Type B pancreatic cell (in vitro differentiated cells): ENCODE measurements at places on chromosomes 16 and 17. TPM values are rescaled to one million over a fixed set of nuclear protein-coding genes. Genes with fewer than 3 reads are reported as not detected.

CTRB1 gene
- not detected in 2 replicates for total RNA-seq

OR4D1 gene
- total RNA-seq, result not detected in 2 replicates

- H3K36me3 ChIP-seq, result peaks cover 5% of the 10 kb centered on the region
- no peak overlapping the region for H3K27ac ChIP-seq
- no peak for DNase-seq
- H3K27me3 ChIP-seq, result no peaks in the 10 kb centered on the region
These were observed 143.3 kb downstream of the STX8 start for GRCh38 chr17:9432134-9432885.

GRCh38 chr16:89860747-89861304, 12.6 kb upstream of the TCF25 start:
- no peak overlapping the region for H3K4me3 ChIP-seq
- DNase-seq, result peak; percentile 83
- H3K27ac ChIP-seq, result no peak overlapping the region
- no peaks in the 10 kb centered on the region for H3K27me3 ChIP-seq
- peaks cover 8% of the 10 kb centered on the region for H3K36me3 ChIP-seq

DNA sequence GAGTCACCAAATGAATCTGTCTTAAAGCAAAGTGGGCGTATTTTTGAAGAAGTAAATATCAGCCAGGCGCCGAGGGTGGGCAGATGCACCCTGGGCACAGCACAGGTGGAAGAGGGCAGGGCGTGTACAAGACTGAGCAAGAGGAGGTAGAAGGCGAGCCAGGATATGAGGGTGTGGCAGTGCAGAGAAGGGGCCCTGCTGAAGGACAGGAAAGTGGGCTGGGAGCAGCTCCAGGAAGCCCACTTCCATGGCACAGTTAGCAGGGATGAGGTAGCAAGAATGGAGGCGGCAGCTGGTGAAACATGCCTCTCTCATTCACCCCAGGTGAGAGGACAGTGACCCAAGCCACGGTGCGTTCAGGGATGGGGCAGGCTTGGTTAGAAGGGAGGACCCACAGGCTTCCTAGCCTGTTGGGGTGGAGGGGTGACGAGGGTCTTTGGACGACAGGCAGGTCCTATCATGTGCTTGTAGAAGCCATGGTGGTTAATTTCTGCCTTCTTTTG, 149.3 kb downstream of the CLEC16A start:
- H3K4me1 ChIP-seq, result peaks cover 40% of the 10 kb centered on the region
- H3K36me3 ChIP-seq, result no peaks in the 10 kb centered on the region

DNA sequence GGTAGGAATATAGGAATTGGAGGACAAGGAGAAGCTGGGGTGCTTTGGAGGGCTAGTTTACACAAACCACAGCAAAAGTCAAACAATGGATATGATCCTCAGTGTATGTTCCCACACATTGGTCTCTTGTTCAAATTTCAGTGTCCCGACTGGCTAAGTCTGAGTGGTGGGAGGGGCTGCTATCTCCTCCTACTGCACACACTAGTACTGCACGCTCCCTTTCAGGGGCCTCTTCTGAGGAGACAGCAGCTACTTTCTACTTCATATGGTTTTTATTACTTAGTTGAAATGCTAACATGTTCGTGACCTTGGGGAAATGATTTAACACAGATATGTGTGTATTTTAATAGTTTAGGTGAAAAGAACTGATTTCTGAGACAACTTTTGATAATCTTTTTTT, 18.8 kb upstream of the KRT10 start:
- DNase-seq, result no peak
- H3K4me1 ChIP-seq, result peaks cover 4% of the 10 kb centered on the region
- no peak overlapping the region for H3K4me3 ChIP-seq
- H3K27me3 ChIP-seq, result peaks cover 4% of the 10 kb centered on the region
- peaks cover 3% of the 10 kb centered on the region for H3K36me3 ChIP-seq

DNA sequence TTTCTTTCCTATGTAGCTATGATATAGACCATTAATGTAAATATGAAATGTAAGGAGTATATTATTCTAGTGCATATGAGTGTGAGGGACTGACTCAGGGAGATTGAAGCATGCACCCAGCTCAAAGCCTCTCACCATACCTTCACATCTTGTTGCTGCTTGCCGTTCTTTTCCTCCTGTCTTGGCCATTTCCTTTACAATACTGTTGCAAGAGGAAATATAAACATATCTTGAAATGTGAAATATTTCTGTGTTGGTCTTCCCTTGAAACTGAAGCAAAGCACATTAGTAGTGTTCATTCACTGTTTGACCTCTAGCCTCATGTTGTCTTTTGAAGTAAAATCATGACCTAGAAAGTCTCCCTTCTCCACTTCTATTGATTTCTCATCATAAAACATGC, 46.6 kb downstream of the PHKB start:
- peaks cover 20% of the 10 kb centered on the region for H3K36me3 ChIP-seq
- H3K4me1 ChIP-seq, result peaks cover 4% of the 10 kb centered on the region
- DNase-seq, result no peak
- H3K27ac ChIP-seq, result no peak overlapping the region
- H3K27me3 ChIP-seq, result no peaks in the 10 kb centered on the region
- H3K4me3 ChIP-seq, result no peak overlapping the region

DNA sequence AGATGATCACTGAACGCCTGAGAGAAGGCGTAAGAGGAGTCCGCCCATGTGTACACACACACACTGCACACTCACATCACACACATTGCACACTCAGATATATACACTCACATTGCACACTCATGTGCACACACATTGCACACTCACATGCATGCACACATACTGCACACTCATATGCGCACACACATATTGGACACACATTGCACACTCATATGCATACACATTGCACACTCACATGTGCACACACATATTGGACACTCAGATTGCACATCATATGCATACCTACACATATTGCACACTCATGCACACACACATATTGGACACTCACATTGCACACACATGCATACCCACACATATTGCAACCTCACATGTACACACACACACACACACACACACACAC, 163.2 kb downstream of the WSCD1 start:
- H3K4me3 ChIP-seq, result no peak overlapping the region
- DNase-seq, result no peak
- H3K27ac ChIP-seq, result no peak overlapping the region
- H3K36me3 ChIP-seq, result no peaks in the 10 kb centered on the region

DNA sequence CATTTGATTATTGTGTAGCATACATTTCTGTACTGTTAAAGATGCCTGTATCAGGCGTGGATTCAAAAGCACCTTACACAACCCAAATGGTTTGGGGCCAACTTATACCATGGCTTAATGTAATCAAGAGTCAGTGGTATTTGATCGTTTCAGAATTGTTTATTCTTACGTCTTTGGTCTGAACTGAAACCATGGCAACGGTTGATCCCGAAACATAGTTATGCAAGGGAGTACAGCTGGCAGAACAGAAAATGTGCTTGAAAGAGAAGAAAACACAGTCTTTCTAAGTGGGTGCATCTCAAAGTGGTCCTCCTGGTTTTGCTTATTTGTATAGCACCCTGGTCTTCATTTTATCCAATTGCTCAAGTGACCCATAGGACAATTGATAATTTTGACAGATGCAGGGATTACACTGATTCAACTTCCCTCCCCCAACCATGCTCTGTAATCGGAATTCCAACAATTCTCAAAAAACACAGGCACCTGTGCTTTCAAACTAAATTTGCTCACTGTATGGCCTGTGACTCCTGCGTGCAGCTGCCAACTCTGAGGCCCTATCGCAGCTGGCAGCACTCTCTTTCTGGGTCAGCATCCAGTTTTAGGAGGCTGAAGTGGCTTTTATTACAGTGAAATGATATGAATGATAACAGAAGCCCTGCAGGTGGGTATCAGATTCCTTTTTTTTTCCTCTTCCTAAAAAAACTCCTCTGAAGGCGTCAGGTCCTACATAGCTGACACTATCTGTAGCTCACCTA, 77.0 kb upstream of the AXIN2 start:
- peaks cover 4% of the 10 kb centered on the region for H3K36me3 ChIP-seq
- H3K4me1 ChIP-seq, result peaks cover 19% of the 10 kb centered on the region
- H3K4me3 ChIP-seq, result no peak overlapping the region
- H3K27ac ChIP-seq, result no peak overlapping the region
- no peaks in the 10 kb centered on the region for H3K27me3 ChIP-seq
- no peak for DNase-seq

DNA sequence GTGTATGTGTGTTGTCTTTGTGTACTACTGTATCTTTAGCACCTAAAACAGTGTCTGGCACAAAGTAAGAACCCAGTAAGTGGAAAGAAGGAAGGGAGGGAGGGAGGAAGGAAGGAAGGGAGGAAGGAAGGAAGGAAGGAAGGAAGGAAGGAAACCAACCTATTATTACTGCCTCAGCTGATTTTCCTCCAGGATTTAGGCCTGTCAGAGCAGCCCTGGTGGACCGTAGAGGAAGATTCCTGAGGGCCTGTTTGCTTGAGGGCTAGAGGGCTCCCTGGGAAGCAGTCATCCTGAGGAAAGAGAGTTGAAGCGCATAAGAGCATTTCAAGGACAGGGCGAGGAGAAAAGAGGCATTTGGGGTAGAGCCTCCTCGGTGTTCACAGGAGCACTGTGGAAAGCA, 61.5 kb downstream of the WSB1 start:
- peaks cover 17% of the 10 kb centered on the region for H3K4me1 ChIP-seq
- no peak overlapping the region for H3K27ac ChIP-seq
- H3K27me3 ChIP-seq, result no peaks in the 10 kb centered on the region
- no peak overlapping the region for H3K4me3 ChIP-seq

DNA sequence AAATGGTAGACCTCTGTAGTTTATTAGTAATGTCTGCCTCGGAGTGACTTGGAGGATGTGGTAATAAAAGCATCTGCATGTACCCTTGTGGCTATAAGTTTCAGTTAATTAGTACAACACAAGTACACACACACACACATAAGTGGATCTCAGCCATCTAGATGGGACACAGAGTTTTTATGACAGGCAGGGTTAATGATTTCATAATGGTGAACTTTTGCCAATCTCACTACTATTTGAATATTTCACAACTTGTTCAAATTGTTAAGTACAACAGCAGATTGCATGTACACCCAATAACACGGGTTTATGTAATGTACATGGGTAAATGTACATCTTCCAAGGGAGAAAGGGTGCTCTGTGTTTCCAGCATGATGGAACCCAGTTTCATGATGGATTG, 511.3 kb upstream of the HSBP1 start:
- DNase-seq, result no peak
- H3K27me3 ChIP-seq, result no peaks in the 10 kb centered on the region
- H3K36me3 ChIP-seq, result no peaks in the 10 kb centered on the region
- no peak overlapping the region for H3K27ac ChIP-seq
- H3K4me3 ChIP-seq, result no peak overlapping the region
